ENCODE measurements at places on chromosomes 2 and 18.

- no peak for DNase-seq
Measured at GRCh38 chr2:56372071-56372656, 188.4 kb downstream of the CCDC85A start.

- no peak for DNase-seq
Measured at GRCh38 chr2:197136452-197136851, 174.1 kb downstream of the ANKRD44 start.

GRCh38 chr18:13265911-13266217 is 47.3 kb downstream of the LDLRAD4 start:
- DNase-seq: no peak

DNA sequence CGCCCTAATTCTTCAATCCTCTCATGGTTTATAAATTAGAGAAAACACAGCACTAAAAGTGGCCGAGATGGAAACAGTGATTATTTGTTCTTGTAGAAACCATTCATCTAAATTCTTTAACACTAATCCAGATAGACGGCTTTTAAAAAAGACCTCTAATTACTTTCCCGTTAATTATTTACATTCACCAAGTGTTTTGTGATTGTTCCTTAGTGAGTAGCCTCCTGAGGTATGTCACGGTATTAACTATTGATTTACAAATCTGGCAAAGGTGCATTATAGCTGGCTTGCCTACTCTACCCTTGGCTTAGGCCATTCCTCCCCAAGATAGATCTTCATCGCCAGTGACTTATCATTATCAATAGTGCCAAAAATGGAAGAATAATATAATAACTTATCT is 436.4 kb upstream of the ST6GAL2 start:
- DNase-seq: no peak

- no peak for DNase-seq
Measured at GRCh38 chr2:147294825-147295392, 549.9 kb upstream of the ACVR2A start.

- no peak for DNase-seq
Measured at GRCh38 chr2:150167711-150168110, 319.8 kb downstream of the RND3 start.

DNA sequence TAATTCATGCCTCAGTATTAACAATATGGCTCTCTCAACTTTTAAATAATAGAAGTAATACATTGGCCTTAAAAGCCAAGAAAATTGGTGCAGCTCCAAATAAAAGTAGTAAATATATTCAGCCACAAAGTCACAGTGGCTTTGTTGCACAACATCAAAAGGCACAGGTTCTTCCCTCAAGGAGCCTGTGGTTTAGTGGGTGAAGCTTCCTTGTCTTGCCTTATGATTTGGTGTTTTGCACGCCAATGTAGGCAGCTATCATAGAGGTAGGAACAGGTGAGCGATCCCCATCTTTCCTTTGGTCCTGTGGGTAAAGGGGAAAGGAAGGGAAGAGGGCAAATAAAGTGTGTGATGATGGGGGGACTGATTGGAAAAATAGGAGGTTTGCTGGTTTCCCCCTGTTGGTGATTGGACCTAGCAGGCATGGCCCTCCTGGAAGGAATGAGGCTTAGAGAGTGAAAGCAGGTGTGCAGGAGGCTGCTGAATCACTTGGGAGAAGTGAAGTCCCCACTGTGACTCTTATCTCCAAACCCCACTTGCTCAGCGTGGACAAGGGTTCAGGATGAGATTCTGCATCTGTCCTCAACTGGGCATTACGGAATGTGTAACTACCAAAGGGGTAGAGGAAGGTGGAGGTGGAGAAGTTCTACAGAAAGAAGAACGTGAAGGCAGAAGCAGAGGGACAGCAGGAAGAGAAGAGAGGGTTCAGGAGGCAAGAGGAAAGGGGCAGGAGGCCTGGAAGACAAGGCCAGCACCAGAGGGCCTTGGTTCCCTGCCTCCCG is 20.1 kb upstream of the TNP1 start:
- DNase-seq: no peak

GRCh38 chr2:115874427-115874826 is 1432.0 kb downstream of the DPP10 start:
- DNase-seq: no peak

- no peak for DNase-seq
Measured at GRCh38 chr18:24094561-24094960, 44.3 kb upstream of the CABYR start.

GRCh38 chr2:121297217-121297830 is 12.3 kb upstream of the TFCP2L1 start:
- DNase-seq: no peak

DNA sequence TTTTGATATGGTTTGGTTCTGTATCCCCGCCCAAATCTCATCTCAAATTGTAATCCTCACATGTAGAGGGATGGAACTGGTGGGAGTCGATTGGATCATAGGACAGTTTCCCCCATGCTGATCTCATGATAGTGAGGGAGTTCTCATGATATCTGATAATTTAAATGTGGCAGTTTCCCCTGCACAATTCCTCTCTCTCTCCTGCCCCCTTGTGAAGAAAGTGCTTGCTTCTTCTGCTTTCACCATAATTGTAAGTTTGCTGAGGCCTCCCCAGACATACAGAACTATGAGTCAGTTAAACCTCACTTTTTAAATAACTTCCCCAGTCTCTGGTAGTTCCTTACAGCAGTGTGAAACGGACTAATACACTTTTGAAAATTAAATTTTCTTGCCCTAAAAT is 12.3 kb upstream of the KCNJ3 start:
- DNase-seq: no peak

GRCh38 chr18:54766634-54767033 is 61.6 kb upstream of the RAB27B start:
- no peak for DNase-seq

DNA sequence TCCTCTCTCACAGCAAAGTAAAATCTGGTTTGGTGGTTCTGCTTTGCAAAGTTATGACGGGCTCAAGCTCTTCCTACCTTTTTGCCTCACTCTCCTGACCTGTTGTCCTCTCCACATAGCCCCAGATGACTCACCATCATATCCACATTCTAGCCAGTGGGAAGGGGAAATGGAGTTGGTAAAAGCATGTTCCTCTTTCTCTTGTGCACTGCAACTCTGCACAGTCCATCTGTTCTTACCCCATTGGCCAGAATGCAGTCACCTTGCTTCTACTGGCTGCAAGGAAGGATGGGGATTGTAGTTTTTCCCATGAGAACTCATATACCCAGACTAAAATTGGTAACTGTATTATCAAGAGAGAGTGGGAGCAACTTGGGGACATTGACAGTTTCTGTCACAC is 50.4 kb upstream of the SMIM21 start:
- no peak for DNase-seq

- no peak for DNase-seq
Measured at GRCh38 chr2:204576362-204576979, 31.2 kb downstream of the PARD3B start.

GRCh38 chr2:159125858-159126257 is 157.4 kb downstream of the TANC1 start:
- no peak for DNase-seq

DNA sequence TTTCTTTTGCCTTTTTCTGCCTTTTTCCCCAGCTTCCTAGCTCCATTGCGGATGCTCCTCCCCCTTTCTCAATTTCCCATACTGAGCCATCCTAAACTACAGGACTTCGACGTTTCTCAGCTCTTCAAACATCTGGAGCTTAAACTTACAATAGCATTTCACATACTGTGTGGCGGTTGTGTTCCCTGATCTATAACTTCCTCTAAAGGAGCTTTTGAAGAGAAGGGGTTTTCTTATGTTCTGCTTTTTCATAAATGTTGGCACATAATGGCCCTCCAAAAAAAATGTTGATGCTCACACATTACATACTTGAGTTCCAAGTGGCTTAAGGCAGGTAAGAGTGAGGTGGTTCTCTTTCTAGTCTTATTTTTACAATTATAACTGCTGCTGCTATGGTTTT is 87.4 kb downstream of the RNF144A start:
- DNase-seq: no peak

DNA sequence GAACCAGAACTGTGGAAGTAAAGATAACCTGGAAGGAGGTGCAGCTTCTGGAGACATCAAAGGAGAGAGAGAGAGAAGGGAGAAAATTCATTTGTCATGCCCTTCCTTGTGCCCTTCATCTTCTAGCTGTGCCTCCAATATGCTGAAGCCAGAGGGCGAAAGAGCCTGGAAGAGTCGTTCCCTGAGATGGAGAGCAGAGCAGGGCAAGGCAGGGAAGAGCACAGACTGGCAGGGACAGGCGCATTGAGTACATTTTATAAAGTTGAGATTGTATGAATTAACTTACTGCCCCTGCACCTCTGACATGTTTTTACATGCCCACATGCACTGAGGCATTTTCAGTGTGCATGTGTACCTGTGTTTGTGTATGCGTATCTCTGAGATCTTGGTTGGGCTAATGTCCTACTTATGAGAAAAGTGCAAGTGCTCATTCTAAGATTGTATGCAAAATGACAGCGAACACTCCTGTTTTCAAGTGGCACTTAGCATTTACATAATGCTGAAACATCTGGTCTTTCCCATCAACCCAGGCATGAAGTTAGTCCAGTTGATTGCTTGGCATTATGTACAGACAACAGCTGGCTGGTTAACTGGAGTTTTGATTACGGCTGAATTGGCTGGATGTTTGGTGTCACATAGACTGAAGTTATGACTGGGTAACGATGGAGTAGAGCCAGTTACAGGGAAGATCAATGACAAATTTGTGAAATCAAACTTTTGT is 23.7 kb upstream of the MMADHC start:
- no peak for DNase-seq

GRCh38 chr2:236001166-236001828 is 166.9 kb downstream of the GBX2 start:
- no peak for DNase-seq

DNA sequence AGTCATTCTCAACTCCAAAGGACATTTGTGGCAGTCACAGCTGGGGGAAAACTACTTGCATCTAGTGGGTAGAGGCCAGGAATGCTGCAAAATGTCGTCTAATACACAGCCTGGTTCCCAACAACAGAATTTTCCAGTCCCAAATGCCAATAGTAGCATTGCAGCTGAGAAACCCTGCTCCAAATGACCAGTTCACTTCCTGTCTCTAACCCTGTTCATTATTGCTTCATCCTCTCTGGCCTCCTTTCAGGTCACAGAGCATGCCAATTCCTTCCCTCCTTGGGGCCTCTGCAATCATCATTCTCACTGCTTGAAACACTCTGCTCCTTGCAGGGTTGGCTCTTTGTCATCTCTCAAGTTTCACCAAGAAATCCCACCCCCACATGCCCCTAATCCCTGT is 139.1 kb downstream of the IRS1 start:
- DNase-seq: no peak

GRCh38 chr2:15782009-15782751 is 158.2 kb upstream of the MYCN start:
- DNase-seq: no peak

GRCh38 chr18:34522603-34523002 is 187.5 kb upstream of the DTNA start:
- no peak for DNase-seq

DNA sequence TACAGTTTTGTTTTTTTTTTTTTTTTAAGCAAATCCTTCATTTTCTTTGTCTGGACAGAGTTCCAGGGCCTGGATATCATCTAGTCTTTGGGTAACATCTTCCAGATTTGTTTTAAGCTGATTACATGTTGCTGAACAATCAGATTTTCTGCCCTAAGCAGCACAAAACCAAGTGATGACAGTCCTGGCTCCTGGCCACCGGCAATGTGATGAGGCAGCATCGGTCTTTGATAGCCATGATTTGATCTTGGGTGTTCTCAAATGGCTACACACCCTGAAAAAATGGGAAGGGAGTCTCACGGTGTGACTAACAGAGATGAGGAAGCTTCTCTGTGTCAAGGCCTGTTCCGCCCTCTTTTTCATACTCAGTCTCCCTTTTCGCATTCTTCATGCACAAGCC is 708.6 kb upstream of the ZEB2 start:
- DNase-seq: no peak

GRCh38 chr18:7452331-7452730 is 114.8 kb upstream of the PTPRM start:
- no peak for DNase-seq

- DNase-seq: no peak
Measured at GRCh38 chr18:41922841-41923240, 32.2 kb upstream of the PIK3C3 start.

DNA sequence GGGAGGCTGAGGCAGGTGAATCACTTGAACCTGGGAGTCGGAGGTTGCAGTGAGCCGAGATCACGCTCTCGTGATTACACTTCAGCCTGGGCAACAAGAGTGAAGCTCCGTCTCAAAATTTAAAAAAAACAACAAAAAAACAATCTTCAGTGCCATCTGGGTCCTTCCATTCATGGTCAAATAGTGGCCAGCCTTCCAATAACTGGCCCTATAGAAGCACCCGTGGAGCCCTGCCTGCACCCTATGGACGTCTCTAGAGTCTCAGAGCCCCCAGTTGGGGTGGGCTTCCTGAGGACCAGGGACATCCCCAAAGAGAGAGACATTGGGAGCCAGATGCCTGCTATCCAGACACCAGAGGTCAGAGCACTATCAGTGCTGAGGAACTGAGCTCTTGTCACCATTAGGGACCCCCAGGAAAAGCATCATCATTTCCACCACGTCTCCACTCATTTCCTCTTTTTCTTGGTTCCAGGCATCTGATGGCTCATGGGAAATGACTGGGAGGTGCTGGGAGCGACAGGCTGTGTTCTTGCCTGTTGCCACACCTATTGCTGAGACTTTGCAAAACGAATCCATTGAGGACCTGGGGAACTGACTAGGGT is 9.4 kb downstream of the NEU2 start:
- no peak for DNase-seq

- no peak for DNase-seq
Measured at GRCh38 chr2:211946960-211947359, 591.6 kb downstream of the ERBB4 start.

- no peak for DNase-seq
Measured at GRCh38 chr2:168796583-168797285, 5.7 kb upstream of the NOSTRIN start.

GRCh38 chr18:39435996-39436395 is 1870.4 kb upstream of the CELF4 start:
- DNase-seq: no peak

- no peak for DNase-seq
Measured at GRCh38 chr18:7902399-7902839, 335.3 kb downstream of the PTPRM start.

GRCh38 chr2:175017618-175018414 is 12.6 kb upstream of the CHN1 start:
- no peak for DNase-seq

GRCh38 chr2:189157456-189157855 is 22.1 kb downstream of the COL5A2 start:
- no peak for DNase-seq

- DNase-seq: no peak
Measured at GRCh38 chr2:120372816-120373215, 26.9 kb downstream of the INHBB start.

- DNase-seq: no peak
Measured at GRCh38 chr18:47978141-47978540, 47.7 kb upstream of the SMAD2 start.

- DNase-seq: no peak
Measured at GRCh38 chr2:226179010-226179409, 620.6 kb downstream of the IRS1 start.
